ENCODE measurements at places on chromosomes 5 and 9.
A peak's percentile ranks its signal among the peaks of the same experiment; 100 is the strongest.

GRCh38 chr5:179250561-179251225 lies 94.6 kb downstream of the ADAMTS2 start:
- DNase-seq: no peak

- DNase-seq: no peak
Observed at GRCh38 chr9:7178729-7179128, 421.0 kb downstream of the KDM4C start.

GRCh38 chr5:143618141-143618540 lies 193.8 kb upstream of the HMHB1 start:
- no peak for DNase-seq

GRCh38 chr5:25858019-25858418 lies 1180.4 kb downstream of the CDH9 start:
- no peak for DNase-seq

GRCh38 chr5:109805883-109806282 lies 116.2 kb downstream of the MAN2A1 start:
- DNase-seq: no peak

GRCh38 chr9:97845763-97846162 lies 7.3 kb upstream of the FOXE1 start:
- no peak for DNase-seq

GRCh38 chr5:139021346-139021745 lies 146.2 kb upstream of the LRRTM2 start:
- no peak for DNase-seq

- no peak for DNase-seq
Observed at GRCh38 chr5:100584069-100584468, 48.9 kb downstream of the FAM174A start.

DNA sequence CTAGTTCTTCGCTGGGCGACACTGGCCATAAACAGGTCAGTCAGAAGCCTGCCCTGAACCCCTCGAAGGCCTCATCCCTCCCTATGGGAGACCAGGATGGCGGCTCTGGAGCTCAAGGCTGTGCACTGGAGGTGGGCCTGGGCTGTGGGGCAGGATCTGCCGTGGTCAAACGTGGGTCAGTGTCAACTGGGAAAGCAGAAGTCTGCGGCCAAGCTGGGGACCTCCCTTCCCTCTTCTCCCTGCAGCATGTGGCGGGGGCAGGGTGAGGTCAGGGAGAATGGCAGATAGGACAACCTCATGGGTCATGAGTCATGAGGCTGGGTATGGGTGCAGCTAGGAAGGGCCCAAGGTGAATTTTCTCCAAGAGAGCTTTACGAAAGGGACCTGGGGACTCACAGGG lies 132.9 kb downstream of the RXRA start:
- no peak for DNase-seq

GRCh38 chr5:81326554-81326953 lies 25.2 kb downstream of the ZCCHC9 start:
- DNase-seq: no peak

DNA sequence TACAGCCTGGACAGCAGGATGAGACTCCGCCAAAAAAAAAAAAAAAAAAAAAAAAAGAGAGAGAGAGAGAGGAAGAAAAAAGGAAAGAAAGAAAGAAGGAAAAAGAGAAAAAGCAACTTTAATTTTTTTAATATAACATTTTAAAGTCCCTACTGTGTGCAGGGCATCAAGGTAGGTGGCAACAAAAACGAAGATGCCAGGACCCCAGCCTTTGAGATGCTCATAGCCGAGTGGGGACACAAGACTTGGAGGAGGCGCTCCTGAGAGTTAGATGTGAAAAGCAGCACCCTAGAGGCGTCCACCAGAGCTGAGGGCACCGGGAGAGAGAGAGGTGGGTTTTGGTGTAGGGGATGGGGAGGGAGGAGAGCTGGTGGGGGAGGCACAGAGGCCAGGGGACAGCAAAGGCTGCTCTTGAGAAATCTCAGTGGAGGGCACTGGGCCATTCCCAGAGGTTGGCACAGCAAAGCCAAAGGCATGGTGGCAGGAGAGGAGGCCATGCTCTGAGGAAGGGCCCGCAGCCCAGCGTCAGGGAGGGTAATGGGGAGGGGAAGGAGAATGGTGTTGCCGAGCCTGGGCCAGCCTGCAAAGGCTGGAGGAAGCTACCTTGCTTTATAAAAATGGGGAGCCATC lies 135.6 kb downstream of the C9orf50 start:
- no peak for DNase-seq

DNA sequence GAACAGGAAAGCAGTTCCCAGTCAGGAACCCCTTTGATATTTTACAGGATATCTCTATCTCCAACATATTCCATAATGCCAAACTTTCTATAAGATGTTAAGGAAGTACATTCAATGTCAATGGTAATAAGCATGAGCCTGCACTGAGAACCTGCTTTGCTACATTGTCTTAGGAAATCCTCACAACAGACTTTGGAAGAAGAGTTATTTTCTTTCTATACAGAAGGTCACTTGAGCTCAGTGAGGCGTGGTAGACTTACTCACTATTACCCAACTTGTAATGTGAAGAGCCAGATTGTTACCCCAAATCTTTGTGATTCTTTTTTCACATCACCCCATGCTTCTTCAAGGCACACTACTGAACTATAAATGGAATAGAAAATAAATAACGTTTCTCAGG lies 435.9 kb downstream of the DNAH5 start:
- no peak for DNase-seq

- no peak for DNase-seq
Observed at GRCh38 chr5:66440202-66440680, 156.0 kb upstream of the MAST4 start.

- DNase-seq: no peak
Observed at GRCh38 chr5:53173083-53173482, 63.5 kb upstream of the MOCS2 start.

DNA sequence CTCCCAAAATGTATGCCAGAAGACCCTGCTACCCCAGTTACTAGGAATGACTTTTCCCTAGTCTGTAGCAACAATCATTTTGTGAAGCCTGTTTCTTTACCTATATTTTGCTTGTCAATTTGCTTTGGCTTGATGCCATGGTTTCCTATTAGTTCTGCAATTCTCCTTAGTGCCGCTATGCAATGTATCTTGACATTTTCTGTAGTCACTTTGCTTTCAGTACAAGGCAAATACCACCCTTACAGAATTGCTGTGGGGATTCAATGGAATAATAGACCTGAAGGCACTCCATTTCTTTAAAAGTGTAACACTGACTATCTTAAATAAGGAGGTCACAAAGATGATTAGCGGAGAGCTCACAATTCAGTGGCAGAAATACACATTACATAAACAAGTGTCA lies 291.1 kb downstream of the NR2F1-AS1 start:
- no peak for DNase-seq

- DNase-seq: peak; percentile 14
Observed at GRCh38 chr9:136629879-136630661, 32.6 kb upstream of the EGFL7 start.
